ENCODE measurements at places on chromosomes 1 and 21.

DNA sequence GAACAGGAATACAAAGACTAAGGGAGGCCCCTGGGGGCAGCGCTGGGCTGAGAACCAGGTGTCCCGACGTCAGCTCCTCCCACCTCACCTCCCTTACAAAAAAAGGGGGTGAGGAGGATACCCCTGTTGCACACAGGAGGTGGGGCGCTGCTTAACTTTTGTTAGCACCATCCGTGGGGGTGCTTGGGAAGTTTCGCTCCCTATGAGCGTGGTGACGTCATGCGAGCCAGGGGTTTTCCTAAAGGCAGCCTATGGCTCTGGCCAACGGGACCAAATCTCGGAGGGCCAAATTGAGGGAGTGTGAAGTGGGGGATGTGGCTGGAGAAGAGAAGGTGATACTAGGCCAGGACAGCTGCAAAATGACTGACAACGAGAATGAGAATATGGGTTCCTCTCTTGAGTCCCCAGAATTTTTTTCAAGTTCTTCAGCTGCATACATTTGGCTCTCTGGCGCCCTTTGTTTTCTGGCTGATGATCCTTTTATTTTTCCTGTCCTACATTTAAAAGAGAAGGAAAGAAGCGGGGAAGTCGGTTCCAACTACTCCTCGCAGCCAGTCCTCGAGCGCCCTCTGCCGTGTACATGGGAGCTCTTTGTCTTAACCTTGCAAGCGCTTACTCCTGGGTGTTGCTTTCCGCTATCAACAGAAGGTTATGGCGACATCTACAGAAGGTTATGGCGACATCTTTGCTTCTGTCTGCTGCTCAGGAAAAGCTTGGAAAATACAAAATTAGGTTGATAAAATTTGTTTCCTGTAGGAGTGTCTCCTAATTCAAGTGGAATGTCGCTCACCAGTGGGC is 48.0 kb upstream of the ZC3H11B start:
- DNase-seq: peak; percentile 93

GRCh38 chr1:93753791-93754763 is 72.4 kb upstream of the BCAR3 start:
- DNase-seq: no peak

DNA sequence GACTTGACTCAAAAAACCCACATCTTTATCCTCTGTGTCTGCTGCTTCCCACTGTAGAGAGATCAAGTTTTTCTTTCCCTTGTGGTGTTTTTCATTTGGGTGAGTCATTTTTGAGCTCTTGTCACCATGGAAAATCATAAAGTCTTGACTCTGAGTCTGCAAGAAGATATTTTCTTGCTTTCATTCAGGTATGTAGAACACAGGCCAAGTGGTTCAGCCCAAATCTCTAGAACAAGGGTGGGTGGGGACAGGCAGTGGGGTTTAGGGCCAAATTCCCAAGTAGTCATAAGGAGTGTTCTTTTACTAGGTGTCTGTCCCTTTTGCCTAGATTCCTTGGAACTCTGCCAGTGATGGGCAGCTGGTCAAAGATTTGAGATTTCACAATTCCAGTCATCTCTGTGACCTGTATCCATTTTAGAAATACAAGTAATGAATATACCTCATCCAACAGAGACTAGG is 21.5 kb upstream of the ARHGAP29 start:
- peak; percentile 64 for DNase-seq

GRCh38 chr1:161180639-161181038 is 3.3 kb upstream of the B4GALT3 start:
- DNase-seq: no peak

DNA sequence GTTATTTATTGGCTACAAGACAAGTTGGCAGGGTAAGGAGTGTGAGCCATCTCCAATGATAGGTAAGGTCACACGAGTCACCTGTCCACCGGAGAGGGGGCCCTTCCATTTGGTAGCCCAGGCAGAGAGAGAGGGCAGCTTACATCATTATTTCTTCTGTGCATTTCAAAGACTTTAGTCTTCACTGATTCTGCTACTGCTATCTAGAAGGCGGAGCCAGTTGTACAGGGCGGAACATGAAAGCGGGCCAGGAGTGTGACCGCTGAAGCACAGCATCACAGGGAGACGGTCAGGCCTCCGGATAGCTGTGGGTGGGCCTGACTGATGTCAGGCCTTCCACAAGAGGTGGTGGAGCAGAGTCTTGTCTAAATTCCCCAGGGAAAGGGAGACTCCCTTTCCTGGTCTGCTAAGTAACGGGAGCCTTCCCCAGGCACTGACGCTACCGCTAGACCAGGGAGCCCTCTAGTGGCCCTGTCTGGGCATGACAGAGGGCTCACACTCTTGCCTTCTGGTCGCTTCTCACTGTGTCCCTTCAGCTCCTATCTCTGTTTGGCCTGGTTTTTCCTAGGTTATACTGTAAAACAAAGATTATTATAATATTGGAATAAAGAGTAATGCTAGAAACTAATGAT is 36.7 kb downstream of the ZNF695 start:
- peak; percentile 82 for DNase-seq

GRCh38 chr21:19228226-19228625 is 824.6 kb upstream of the TMPRSS15 start:
- DNase-seq: no peak

GRCh38 chr1:205493241-205494085 is 11.0 kb upstream of the CDK18 start:
- peak; percentile 61 for DNase-seq

DNA sequence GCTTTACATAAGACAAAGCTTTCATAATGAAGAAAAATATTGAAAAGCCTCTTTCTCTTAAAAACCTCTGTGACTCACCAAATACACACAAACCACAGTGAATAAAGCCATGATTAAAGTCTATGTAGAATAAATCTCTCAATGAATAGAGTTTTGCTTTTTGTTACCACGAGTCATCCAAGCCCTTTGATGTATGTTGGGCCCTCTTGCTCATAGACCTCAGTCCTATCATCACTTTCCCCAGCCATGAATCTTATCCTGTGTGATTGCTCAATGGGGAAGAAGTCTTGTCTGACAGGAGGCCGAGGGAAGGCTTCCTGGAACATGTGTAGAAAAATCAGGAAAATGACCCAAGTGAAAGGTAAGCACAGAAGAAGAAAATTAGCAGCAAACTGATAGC is 60.8 kb downstream of the NGF start:
- DNase-seq: no peak

DNA sequence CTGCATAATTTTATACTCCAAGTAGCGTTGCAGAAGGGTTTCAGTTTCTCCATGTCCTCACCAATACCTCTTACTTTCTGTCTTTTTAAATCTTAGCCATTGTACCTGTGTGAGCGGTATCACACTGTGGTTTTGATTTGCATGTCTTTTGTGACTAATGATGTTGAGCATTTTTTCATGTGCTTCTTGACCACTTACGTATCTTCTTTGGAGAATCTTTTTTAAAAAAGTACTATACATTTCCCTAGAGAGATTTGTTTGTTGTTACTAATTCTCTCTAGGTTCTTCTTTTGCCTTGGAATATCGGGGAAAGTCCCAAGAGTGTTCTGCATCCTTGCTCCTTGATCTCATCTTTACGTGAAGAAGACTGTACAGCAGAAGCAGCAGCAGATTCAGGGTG is 81.8 kb upstream of the WARS2 start:
- no peak for DNase-seq

DNA sequence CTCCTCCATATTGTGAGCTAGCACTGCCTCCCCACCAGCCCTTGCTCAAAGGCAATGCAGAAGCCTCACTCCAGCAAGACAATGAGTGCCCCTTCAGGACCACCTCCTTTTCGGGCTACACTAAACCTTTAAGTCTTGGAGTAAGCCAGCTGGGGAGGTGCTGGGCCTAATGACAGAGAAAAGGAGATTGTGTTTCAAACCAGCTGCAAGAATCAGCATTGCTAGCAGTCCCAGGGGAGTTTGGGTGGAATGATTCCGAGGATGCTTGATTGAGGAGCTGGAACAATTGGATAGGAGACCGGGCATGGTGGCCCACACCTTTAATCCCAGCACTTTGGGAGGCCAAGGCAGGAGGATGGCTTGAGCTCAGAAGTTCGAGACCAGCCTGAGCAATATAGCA is 54.1 kb upstream of the GPR37L1 start:
- DNase-seq: no peak

DNA sequence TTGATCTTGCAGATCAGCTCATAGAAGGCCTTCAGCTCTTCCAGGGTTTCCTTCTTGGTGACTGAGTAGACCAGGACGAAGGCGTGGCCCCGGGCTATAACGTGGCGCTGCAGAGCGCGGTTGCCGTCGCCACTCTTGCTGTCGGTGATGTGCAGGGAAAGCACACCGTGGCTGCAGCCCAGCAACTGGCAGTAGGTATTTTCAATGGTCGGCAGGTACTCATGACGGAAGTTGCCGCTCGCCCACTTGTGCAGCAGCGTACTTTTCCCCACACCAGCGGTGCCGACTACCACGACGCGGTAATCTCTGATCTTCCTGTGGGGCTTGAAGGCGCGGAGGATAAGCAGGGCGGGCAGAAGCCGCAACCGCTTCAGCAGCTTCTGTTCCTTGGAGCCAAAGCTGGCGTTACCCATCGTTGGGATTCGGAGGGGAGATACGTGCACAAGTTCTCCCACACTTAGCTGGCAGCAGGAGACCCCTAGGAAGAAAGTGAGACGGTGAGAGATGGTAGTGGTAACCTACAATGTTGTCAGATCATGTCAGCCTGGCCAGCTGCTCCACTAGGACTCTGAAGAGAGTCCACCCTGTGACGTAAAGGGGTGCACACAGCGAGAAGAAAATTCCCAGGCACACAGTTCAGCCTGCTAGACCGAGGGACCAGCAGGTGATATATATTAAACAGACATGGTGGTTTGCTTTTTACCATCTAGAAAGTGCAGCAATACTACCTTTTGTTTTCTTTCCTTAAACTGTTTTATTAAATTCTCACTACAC is 3.4 kb downstream of the DIRAS3 start:
- no peak for DNase-seq

- no peak for DNase-seq
Measured at GRCh38 chr1:233610628-233611027, 3.3 kb upstream of the KCNK1 start.

DNA sequence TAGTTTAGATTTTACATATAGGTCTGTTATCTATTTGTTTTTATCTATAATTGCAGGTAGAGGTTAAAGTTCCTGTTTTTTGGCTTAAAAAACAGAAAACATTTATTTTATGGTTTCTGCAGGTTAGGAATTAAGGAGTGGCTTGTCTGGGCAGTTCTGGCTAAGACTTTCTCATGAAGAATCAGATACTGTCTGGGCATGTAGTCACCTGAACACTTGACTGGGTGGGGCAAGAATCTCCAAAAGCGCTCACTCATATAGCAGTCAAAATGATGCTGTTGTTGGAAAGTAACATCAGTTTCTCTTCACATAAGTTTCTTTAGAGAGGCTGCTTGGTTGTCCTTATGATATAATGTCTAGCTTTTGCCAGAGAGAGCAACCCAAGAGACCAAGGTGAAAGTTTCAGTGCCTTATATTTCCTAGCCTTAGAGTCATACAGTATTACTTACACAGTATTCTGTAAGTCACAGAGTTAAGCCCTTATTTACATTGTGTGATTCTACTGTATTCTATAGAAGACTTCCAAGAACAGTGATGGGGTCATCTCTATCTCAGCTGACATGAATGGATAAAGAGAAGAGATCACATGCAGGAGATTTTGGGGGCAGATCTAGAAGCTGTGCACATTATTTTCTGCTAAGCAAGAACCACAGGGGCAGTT is 125.4 kb upstream of the GPR52 start:
- DNase-seq: no peak

DNA sequence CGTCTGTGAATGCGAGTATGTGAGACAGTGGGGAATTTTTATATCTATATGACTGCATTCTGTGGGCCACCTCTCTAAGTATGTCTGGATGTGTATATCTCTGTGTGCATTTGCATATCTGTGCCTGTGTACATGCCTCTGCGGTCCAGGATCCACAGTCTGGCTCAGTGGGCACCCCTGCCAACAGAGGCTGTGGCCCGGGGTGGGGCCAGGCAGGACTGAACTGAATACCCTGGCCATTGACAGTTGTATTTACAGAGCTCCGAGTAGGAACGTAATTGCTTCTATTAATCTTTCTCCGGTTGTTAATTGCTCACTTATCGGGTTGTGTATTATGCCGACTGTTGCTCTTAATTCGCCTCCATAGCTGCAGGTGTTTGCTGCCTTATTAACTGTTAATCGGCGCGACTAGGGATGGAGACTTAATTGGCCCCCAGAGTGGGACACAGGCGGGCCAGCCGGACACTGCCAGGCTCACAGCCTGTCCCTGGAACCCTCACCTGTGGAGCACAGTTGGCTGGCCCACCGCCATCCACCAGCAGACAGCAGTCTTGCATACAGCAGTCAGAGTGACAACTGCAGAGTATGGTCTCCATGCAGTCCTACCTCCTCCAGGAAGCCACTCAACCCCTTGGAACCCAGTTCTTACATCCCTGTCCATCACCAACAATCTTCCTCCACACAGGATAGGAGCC is 22.4 kb upstream of the ADGRB2 start:
- DNase-seq: no peak

DNA sequence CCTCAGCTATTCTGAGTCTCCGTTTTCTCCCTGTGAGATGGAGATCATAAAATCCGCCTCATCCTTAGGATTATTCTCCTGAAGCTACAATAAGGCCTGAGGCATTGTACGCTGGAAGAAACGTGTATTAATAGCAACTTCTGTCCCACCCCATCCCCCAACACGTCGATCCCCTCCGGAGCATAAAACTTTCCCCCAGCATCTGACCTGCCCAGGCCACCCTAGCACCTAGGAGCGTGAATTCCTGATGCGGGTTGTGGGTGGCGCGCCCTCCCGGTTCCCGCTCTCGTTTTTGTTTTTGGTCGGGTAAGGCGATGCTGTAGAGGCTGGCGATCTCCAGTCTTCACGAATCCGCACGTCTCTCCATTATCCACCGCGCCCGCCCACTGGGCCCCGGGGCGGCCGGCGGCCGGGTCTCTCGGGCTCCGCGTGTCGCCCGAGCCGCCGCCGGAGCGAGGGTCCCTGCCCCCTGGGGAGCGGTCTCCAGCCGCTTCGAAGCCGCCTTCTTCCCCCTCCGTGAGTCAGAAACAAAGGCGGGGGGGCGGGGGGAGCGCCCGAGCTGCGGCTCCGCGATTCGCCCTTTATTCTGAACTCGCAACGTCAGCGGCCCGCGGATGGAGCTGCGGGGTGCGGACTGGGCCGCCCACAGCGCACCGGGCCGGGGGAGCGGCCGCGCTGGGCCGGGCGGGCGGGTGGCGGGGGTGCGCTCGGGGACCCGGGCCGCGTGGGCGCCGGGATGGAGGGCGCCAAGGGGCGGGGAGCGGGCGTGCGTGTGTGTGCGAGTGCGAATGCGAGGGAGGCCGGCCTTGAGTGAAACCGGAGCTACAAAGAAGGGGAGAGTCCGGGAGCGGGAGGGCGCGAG is at the start of gene PLEKHO1:
PLEKHO1 (plus strand) TSS at position 646 of the 862 bp plus-strand sequence. CDS start 342 bp downstream, outside the sequence.
- peak; percentile 95 for DNase-seq

DNA sequence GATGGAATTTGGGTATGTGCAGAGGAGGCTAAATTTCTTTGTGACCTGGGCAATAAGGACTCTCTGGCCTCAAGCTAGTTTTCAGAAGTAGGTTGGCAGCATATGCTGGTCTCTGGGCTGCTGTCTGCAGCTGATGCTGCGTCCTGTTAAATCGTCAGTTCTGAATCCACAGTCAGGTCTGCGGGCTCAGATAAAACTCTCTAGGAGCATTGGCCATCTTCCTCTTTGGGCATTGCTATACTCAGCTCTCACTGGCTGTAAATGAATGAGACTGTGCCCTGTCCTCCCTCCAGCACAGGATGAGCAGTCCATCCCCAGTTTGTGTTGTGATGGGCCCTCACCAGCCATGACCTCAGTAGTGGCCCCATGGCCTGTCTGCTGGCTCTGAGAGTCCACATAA is 272.6 kb downstream of the LRRC40 start:
- no peak for DNase-seq

- DNase-seq: peak; percentile 3
Measured at GRCh38 chr21:43362915-43363314, 64.0 kb downstream of the SIK1 start.

GRCh38 chr1:183079712-183080388 is 56.6 kb downstream of the LAMC1 start:
- no peak for DNase-seq
